Esophagus squamous epithelium (tissue), 5 donors: ENCODE measurements at places on chromosomes 5 and 9. TPM values are rescaled to one million over a fixed set of nuclear protein-coding genes. Genes with fewer than 3 reads are reported as not detected.

DNA sequence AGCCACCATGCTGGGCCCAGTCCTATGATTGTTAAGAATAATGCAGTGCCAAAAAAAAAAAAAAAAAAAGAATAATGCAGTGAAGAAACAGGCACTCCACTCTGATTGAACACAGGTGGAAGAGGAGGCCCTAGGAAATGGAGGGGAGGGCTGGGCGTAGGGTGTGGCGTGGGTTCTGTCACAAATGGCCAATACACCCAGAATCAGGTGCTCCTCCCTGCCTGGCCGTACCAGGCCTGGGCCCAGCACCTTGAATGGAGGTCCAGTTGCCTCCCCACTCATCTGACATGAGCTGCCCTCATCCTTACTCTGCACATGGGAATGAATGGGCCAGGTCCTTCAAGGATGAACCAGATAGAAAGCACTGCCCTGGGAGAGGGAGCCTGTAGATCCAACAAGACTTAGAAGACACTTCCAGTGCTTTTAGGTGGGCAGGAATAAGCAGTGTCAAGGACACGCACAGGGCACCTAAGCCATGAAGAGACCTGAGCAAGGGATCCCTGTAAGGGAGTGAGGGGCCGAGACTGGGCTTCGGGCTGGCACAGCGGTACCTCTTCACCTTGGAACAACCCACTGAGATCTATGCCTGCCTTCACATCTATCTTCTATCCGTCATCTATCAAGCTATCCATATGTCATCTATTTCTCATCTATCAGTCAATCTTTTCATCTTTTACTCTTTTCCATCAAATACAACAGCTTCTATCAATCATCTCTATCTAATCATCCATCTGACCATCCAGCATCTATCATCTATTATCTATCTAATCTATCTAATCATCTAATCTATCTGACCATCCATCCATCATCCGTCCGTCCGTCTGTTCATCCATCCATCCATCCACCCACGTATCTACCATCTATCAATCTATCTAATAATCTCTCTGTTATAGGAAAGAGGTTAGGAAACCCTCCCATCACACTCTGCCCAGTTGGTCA, 15.9 kb downstream of the NINJ1 start:
- DNase-seq: no peak

- DNase-seq: no peak
Observed at GRCh38 chr9:71441266-71441665, 319.8 kb upstream of the TRPM3 start.

DNA sequence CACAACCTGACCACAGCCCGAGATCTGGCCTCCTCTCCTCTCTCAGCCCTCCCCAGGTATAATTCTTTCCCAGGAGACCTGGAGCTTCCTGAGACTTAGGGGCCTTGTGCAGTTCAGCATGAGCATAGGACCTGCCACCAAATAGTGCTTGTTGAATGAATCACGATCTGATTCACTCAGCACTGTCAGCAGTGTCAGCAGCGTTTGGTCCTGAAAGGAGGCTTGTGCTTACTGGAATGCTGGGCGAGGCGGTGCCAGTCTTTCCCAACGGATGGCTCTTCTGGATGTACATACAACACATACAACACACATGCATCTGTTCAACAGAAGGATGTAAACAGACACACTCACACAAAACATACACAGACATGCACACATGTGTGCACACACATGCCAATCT, 173.3 kb downstream of the COL23A1 start:
- no peak for DNase-seq

DNA sequence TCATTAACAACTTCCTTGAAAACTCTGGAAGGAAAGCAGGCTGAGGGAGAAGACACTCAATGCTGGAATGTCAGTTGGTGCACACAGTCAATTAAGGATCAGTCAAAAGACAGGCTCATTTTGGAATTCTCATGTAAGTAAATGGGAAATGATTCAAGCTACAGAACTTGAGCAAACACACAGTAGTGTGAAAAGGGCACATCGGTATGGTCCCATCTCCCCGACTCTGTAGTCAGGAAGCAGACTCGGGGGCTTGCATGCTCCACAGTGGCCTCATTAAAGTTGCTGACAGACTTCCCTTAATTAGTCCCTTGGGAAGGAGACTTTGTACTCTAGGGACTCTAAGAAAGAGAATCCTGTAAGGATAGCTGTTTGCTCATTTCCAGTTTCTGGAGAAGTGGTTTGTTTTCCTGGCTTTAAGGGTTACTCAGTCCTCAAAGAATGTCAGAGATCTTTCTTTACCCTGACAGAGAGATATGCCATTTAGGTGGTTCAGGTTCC, 339.2 kb downstream of the ADAMTS6 start:
- no peak for DNase-seq

DNA sequence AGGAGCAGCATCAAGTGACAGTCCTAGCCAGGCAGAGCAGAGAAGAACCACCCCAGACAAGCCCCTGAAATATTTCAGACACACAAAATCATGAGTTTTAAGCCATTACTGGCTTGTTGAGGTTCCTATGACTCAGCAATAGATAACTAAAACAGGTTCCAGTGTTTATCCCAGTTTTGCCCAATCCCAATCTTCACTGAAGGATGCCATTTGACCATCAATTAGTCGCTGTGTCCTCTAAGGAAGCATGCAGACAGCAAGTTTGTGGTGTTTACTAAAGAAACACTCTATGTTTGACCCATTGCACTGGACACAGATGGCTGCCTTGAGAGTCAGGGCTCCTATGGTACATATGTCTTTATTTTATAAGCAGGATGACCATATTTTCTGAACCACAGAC, 186.7 kb downstream of the SYK start:
- no peak for DNase-seq

- DNase-seq: no peak
Observed at GRCh38 chr5:22473886-22474285, 379.3 kb downstream of the CDH12 start.

DNA sequence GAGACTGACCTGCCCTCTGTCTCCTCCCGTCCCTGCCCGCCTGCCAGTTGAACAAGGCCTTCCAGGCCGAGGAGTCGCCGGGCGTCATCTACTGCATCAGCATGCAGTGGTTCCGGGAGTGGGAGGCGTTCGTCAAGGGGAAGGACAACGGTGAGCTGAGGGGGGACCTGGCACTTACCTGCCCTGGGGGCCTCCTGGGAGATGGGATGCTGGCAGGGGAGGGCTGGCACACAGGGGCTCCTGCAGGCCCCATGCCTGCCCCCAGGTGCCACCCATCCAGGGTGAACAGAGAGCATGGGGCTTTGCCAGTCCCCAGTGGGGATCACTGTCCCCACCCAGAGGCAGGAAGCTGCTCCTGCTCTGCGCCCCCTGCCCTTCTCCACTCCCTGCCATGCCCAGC, 43.0 kb downstream of the USP20 start:
- no peak for DNase-seq

GRCh38 chr9:14812806-14813205, 90.3 kb upstream of the CER1 start:
- no peak for DNase-seq

DNA sequence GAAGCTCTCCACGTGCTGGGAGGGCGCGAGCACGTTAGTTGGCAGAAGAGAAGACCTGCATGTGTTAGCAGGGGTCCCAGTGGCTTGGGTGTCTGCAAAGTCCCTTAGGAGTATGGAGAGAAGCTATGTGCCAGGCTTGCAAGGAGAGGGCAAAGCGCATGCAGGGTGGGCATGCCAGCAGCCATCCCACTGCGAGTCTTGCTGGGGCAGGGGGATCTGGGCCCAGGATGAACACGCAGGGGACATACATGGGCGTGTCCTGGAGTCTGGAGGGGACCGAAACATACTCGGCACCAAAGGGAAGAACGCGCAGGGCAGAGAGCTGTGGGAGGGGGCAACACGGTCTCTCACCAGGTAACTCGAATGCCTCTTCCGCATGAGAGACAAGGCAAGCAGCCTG, 43.6 kb upstream of the IPPK start:
- DNase-seq: no peak

- no peak for DNase-seq
Observed at GRCh38 chr9:37999588-38000189, 69.3 kb downstream of the SHB start.

DNA sequence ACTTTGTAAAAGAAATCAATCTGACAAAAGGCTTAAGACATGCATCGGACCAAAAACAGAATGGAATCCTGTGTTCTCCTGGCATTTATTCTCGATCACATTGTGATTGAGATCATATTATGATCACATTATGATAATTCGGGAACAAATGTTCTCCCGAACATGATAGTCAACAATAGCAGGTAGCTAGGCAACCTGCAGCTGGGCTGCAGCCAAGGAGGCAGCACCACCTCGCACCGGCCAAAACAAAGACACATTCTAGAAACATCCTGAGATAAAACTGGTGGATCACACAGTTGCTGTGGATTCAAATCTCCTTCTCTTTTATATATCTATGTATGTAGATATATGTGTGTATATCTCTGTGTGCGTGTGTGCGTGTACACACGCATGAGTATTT, 480.6 kb upstream of the CYLC2 start:
- DNase-seq: no peak

- DNase-seq: no peak
Observed at GRCh38 chr5:173736923-173737412, 120.5 kb upstream of the BOD1 start.

GRCh38 chr5:171032435-171032973, 170.7 kb downstream of the RANBP17 start:
- no peak for DNase-seq

DNA sequence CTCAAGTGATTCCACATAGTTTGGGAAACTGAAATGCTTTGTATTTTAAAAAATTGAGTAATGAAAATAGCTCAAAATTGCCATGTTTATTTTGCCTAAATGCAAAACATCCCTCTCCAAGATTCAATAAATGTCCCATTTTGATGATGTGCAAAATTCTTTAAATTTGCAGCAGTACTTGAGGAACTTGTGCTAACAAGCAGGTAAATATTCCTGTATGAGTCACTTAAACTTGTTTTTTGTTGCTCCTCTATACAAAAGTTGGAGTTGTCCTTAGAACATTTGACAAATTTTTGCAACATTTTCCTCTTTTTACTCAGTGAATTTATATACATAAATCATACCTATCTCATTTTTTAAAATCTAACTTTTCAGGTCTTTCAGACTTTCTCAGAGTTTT, 280.2 kb downstream of the CDH12 start:
- DNase-seq: no peak

GRCh38 chr9:137243626-137244485, 2.8 kb downstream of the TUBB4B start:
- no peak for DNase-seq

GRCh38 chr9:35945341-35946018, 12.5 kb downstream of the OR2S2 start:
- DNase-seq: no peak

DNA sequence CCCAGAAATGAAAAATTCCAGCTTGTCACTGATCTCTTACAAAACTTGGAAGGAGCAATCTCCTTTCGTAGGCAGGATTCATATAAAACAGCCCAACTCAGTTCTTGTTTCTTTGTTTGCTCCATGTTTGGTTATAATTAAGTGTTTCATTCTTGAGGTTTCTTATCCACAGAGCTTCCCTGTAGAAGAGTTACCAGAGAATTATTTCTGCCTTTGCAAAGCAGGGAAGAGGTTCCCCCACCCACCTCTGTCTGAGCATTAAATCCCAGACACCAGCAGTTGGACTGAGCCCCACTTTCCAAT, 34.1 kb upstream of the RAI14 start:
- no peak for DNase-seq

- no peak for DNase-seq
Observed at GRCh38 chr5:91643797-91644196, 260.7 kb upstream of the ARRDC3 start.

DNA sequence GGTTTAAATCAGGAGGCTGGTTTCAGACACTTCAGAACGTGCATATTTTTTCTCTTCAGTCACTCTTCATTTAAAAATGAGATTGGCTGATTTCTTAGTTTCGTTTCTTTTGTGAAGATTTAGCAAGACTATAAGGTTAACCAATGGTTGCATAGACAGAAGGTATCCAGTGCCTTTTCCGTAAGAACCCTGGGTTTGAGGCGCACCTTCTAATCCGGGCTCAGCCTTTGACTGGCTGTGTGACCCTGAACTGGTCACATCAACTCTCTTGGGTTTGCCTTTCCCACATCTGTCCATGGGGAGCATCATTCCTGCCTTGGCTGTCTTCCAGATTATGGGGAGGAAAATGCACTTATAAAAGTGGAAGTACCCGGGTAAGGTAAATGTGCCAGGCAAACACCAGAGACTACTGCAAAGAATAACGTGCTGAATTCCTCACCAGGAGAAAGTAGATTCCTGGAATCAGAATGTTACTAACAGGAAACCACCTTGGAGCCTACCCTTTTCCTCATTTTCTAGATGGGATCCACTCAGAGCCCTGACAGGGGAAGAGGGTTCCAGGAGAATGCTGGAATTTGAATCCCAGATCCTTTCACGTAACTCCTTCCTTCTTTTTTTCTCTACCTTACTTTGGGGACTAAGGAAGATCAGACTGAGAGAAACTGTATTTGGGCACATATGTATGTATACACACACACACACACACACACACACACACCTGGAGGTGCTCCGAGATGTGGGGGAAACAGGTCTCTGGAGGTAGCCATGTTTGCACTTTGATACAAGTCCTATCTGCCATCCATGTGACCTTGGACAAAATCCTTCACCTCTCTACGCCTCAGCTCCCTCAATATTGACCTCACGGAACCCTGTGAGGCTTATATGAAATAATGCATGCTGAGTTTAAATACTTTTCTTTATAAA, 6.8 kb downstream of the HAND1 start:
- no peak for DNase-seq

DNA sequence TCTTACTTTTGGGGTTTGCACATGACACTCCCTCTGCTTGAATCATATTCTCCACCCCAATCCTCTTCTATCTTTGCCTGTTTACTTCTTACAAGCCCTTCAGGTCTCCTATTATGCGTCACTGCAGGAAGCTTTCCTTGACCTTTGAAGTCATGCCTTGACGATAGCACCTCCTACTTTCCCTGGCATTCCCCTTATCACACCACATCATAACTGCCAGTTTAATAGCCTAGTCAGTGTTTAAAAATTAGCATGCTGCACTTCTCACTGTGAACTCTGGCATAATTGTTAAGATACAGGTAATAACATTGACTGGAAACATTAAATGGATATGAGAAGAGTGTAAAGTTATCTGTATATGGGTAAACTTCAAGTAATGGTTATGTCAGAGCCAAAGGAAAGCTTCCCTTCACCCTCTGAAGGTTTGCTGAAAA, 37.1 kb upstream of the CEP120 start:
- no peak for DNase-seq

- no peak for DNase-seq
Observed at GRCh38 chr5:84859056-84859455, 474.4 kb upstream of the EDIL3 start.

- no peak for DNase-seq
Observed at GRCh38 chr9:88180081-88180765, 41.9 kb upstream of the SPATA31C2 start.

GRCh38 chr5:31531543-31531887, 378 bp downstream of the DROSHA start:
- no peak for DNase-seq

GRCh38 chr9:96491079-96491879, 41.3 kb downstream of the HABP4 start:
- no peak for DNase-seq

- DNase-seq: no peak
Observed at GRCh38 chr9:117123729-117124128, 291.1 kb downstream of the ASTN2 start.

GLRA1 gene
- total RNA-seq: not detected

AGXT2 gene
- total RNA-seq: not detected

JAK2 gene
- 11.1 TPM for total RNA-seq

POU5F2 gene
- 3.8 TPM for total RNA-seq

TMEM38B gene
- total RNA-seq: 7.4 TPM

C9 gene
- not detected for total RNA-seq

GPX8 gene
- 6.4 TPM for total RNA-seq

RIOK2 gene
- 14.3 TPM for total RNA-seq

FAM78A gene
- total RNA-seq: 2.9 TPM

CCL21 gene
- 35.0 TPM for total RNA-seq

SNX24 gene
- total RNA-seq: 29.8 TPM

GLDC gene
- total RNA-seq: 21.6 TPM

HRCT1 gene
- 0.70 TPM for total RNA-seq
